ENCODE measurements at places on chromosomes 3 and 15.

GRCh38 chr15:78087951-78088772 lies 4.2 kb upstream of the SH2D7 start:
- DNase-seq, result no peak

DNA sequence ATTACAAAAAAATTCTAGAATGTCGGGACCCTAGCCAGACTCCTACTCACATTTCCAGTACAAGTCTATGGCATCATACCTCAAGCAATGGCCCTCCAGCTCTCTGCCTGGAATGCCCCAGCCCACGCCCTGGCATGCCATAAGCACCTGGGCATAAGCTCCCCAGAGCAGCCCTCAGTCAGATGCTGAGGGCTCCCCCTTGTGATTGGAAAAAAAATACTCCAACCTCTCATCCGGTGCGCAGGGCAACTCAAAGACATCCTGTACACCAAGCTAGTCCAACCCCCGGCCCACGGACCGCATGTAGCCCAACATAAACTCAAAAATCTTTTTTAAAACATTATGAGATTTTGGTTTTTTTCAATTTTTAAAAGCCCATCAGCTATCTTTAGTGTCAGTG lies 115.4 kb downstream of the NEK10 start:
- peak; percentile 39 for DNase-seq

DNA sequence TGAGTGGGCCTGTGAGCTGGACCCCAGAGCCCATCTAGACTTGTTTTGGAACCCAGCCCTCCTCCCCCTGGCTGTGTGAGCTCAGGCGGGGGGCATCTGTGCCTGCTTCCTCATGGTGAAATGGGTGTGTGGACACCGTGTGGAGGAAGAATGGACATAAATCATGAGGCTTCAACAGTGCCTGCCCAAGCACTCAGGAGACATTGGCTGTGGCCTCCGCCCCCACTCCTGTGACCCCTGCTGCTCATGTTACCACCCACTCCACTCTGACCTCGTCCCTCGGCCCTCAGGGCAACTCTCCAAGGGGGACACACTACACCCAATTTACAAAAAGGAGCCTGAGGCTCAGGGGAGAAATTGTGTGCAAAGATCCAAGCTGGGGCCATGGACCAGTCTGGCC lies 16.6 kb downstream of the TPRA1 start:
- no peak for DNase-seq

DNA sequence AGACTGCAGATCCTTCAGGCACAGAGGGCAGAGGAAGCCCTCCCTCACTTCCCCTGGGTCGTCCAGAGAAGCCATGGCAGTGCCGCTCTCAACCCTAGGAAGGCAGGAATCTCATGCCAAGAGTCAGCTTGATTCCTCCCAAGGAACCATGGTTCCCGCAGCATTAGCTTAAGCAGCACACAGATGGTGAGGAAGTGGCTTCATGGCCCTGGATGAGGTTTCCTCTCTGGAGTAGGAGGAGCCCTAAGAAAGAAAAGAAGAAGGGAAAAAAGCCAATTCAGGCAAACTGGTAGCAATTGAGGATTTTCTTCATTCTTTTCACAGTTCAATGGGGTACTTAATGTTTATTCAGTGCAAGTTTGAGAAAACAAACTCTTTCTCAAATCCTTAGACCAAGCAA lies 2.9 kb downstream of the RBSN start:
- no peak for DNase-seq

- peak; percentile 75 for DNase-seq
These were observed 1.5 kb upstream of the LIMD1 start for GRCh38 chr3:45592830-45593707.

- DNase-seq, result no peak
These were observed 150.5 kb upstream of the ZNF385D start for GRCh38 chr3:21901484-21901883.

DNA sequence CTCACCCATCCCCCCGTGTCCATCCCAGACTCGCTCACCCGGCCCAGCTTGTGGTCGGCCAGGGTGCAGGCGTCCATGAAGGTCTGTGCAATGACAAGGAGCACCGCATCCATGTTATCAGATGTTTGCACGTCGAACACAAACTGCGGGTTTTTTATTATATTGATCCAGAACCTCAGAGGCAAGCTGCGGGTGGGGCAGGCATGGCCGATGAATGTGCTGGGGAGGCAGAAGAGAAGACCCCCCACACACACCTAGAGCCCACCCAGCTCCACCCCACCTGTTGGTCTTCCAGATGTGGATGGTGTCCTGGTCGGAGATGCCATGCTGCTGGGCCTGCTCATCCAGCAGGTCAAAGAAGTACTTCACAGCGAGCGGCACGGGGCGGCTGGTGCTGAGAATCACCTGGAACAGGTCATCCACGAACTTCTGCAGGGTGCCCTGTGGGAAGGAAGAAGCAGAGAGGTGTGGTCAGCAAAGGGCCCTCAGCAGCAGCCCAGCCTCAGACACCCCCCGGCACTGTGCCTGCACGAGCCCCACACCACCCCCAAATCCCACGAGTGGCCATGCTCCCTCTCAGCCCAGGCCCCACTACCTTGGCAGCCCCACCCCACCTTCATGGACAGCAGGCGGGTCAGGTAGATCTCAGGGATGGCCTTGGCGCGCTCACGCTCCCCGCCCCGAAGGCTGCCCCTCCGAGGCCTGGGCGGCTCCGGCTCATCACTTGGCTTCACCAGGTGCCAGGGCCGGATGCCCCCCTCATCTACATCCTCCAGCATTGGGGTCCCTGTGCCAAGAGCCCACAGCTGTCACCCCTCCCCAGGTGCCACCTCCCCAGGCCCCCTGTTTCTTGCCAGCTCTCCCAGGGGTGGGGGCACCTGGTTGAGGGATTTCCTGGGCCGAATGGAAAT lies 20.3 kb downstream of the PLXNB1 start:
- no peak for DNase-seq

GRCh38 chr3:20480786-20481365 lies 294.9 kb upstream of the SGO1 start:
- DNase-seq, result no peak

- DNase-seq, result no peak
These were observed 382 bp upstream of the POMGNT2 start for GRCh38 chr3:43106293-43106628.

- DNase-seq, result no peak
These were observed 43.5 kb downstream of the EPHB1 start for GRCh38 chr3:134838599-134838998.

DNA sequence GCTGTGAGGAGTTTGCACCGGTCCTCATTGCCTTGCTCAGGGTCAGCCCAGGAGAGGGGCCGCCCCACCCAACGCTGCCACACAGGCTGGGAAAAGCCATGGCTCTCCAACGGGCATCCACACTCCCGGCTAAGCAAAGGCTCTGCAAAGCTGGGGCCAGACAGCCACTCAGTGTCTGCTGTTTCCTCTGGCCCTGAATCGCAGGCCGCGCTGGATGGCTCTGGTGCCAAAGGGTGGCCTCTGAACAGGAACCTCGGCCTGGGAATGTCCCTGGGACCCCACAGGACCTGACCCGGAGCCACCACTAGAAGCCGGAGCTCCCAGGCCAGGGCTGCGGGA lies 42.9 kb downstream of the RPN1 start:
- DNase-seq, result no peak

DNA sequence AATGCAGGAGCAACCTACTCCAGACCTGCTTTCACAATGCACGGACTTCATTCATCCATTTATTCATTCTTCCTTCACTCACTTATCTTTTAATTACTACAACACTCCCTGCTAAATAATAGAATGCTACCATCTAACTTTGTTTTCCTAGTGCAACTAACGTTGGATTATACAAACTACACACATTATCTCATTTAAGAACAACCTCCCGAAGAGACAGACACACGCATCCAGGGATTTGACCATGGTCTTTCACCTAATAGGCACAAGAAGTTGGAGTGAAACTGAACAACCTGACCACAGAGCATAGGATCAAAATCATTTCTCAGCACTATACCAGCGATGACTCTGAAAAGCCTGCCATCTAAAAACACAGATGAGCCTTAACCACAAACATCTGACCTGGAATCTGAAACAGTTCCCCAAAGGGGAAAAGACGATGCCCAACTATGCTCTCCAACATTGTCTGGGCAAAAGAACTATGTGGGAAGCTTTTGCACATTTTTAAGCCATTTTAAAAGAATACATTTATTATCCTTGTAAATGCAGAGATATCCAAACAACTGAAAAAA lies 21.0 kb downstream of the ZNF385D start:
- DNase-seq, result no peak

DNA sequence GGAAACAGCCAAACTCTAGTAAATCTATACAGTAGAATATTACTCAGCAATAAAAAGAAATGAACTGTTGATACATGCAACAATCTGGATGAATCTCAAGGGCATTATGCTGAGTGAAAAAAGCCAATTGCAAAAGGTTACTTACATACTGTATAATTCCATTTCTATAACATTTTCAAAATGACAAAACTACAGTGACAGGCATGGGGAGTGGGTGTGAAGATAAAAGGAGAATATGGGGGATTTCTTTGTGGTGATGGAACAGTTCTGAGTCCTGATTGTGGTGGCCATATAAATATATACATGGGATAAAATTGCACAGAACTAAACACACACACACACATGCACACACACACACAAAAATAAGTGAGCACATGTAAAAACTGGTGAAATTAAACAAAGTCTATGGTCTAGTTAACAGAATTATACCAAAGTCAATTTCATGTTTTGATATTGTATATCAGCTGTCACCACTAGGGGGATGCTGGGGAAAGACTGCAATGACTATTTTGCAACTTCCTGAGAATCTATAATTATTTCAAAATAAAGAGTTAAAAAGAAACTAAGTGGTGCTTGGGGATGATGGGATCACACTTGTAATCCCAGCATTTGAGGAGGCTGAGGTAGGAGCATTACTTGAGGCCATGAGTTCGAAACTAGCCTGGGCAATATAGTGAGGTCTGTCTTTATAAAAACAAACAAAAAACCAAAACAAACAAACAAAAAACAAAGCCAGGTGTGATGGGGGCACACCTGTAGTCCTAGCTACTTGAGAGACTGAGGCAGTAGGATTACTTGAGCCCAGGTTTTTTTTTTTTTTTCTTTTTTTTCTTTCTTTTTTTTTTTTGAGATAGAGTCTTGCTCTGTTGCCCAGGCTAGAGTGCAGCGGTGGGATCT lies 66.0 kb downstream of the SPTSSB start:
- peak; percentile 12 for DNase-seq

DNA sequence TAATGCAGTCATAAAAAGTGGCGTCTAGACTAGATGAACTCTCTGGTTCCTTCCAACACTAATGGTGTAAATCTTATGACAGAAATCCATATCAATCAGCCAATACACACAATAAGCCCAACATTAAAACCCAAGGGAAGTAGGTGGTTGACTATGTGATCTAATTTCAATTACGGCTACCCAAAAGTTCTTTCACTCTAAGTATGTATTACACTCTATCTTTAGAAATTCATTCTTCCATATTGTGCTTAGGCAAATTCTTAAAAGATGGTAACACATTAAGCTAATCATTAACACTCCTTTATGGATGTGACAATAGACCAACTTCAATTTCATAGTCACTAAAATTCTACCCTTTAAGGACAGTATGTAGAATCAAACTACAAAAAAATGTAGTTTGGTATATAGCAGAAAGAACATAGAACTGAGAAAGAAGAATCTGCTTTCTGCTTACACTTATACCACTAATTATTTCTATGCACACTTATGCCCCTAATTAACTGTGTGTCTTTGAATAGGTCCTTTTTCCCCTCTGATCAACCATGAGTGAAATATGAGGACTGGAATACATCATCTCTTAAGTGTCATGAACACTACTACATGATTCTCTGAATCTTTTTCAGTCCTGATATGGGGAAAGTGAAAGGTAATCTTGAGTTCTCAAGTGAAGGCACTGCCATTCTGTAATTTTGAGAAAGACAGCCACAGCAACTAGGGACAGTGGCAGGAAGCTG lies 557.6 kb downstream of the IGSF11 start:
- no peak for DNase-seq

DNA sequence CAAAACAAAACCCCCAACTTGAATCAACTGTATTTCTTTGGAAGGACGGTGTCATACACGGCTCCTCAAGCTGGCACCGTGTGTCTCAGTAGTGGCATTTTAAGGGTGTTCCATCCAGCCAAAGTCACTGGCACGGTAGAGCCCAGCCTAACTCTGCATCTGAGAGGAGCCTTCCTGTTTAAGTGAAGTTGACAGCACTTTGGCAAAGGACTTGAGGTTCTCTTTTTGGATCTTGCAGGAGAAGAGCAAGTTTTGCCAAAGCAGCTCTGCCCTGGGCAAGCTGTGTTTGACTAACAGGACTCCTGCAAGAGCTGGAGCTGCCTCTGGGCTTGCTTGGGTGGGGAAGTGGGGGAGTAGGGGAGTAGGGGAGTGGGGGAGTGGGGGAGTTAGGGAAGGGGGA lies 109.6 kb upstream of the FEZF2 start:
- DNase-seq, result no peak

DNA sequence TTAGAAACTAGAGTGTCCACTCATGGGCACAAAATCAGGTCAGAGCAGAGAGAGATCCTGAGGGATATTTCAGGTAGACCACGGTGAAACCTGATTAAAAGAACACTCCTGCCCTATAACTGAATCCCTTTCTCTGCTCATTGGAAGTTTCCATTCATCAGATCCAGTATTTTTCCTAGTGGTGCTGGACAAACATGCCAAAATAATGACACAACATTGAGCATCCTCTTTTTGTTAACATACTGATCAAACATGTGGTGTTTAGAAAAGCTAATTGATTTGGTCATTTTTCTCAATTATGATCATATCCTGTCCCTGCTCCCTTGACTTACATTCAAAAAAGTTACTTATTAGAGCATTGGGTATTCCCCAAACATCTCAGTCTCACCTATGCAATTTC lies 27.2 kb downstream of the PTX3 start:
- no peak for DNase-seq

GRCh38 chr3:65551945-65552344 lies 486.8 kb downstream of the MAGI1 start:
- no peak for DNase-seq

- no peak for DNase-seq
These were observed 34.8 kb downstream of the CAPN3 start for GRCh38 chr15:42394106-42394505.

- DNase-seq, result no peak
These were observed 147.4 kb downstream of the CHST2 start for GRCh38 chr3:143266927-143267326.

GRCh38 chr3:3739330-3740060 lies 59.7 kb upstream of the LRRN1 start:
- DNase-seq, result no peak

DNA sequence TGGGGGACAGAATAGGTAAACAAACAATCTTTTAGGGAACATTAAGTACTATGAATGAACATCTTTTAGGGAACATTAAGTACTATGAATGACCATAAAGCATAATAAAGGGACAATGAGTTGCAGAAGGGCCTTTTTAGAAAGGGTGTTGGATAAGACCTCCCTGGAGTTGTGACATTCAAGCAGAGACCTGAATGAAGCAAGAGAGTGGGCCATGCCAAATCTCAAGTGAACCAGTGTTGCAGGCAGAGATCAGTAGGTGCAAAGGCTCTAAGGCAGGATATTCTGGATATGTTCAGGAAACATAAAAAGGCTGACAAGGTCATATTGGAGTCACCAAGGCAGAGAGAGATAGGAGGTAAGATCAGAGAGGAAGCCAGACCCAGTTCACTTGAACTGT lies 29.4 kb upstream of the ZBTB38 start:
- DNase-seq, result no peak

- DNase-seq, result peak; percentile 91
These were observed 122.4 kb downstream of the RAP2B start for GRCh38 chr3:153284282-153284938.
